Epithelial cell of prostate (primary cell): ENCODE measurements at places on chromosomes 12 and 14.

GRCh38 chr14:71532344-71532743, 399.9 kb upstream of the RGS6 start:
- no peak for DNase-seq

- no peak for DNase-seq
These were observed 189.4 kb downstream of the DPF3 start for GRCh38 chr14:72704502-72704901.

- no peak for DNase-seq
These were observed 4.0 kb upstream of the ZNF385A start for GRCh38 chr12:54388237-54389133.

GRCh38 chr12:115176741-115177400, 492.9 kb upstream of the TBX3 start:
- DNase-seq, result no peak

DNA sequence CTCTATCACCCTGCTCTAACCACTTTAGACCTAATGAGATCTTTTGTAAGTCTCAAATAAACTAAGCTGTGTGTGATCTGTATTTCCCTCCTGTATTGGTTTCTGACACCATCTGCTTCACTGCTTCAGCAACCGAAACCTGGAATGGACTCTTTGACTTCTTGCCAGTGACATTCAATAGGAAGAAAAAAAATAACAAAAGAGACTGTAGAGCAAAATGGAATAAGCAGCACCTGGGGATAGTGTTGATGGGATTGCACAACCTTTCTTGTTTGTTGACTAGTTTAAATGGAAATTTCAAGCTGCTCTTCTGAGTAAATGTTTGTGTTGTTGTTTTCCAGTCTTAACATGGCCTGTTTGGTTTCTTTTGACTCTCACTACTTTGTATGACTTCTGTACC, 888.6 kb upstream of the SEL1L start:
- DNase-seq, result no peak

GRCh38 chr12:42444192-42444943, 118.4 kb downstream of the PPHLN1 start:
- no peak for DNase-seq

GRCh38 chr12:51911307-51911706, 4.0 kb downstream of the ACVRL1 start:
- DNase-seq, result no peak

- DNase-seq, result no peak
These were observed 89.0 kb downstream of the PTPRR start for GRCh38 chr12:70831543-70831942.

GRCh38 chr14:45194964-45195363, 58.0 kb downstream of the MIS18BP1 start:
- no peak for DNase-seq

- no peak for DNase-seq
These were observed 13.5 kb downstream of the PDE1B start for GRCh38 chr12:54562750-54563356.

DNA sequence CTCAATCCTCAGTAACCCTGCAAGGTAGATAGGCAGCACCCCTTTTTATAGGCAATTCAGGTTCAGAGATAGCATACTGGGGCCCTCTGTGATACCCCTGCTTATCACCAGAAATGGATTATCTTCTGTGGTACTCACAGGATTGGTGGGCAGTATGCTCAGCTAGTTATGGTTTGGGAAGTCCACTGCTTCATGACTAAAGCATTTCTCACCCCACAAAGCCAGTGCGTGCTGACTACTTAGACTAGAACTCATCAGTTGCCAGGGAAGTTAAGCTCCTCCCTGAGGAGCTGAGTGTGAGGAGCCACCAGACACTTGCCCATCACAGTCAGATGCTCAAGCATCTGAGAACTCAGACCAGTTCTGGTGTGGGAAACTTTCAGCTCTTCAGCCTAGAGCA, 76.3 kb downstream of the SCAF11 start:
- peak; percentile 26 for DNase-seq

- no peak for DNase-seq
These were observed 1.3 kb downstream of the CAMKK2 start for GRCh38 chr12:121295116-121295745.

DNA sequence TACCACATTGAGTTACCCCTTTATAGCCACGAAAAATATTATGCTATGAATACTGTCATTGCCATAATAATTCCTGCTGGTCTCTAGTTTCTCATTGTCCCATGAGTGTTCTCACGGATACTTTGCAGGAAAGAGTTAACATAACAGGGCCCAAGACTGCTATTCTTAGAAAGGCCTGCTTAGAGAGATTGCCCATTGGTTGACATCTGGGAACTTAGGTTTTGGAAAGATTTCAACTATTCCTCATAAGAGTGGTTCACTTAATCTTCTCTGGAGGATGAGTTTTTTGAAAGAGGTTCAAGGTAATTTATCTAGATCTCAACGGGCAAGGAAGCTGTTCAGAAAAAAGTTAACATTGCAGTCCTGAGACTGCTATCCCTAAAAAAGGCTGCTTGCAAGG, 18.4 kb upstream of the PRPF39 start:
- no peak for DNase-seq

DNA sequence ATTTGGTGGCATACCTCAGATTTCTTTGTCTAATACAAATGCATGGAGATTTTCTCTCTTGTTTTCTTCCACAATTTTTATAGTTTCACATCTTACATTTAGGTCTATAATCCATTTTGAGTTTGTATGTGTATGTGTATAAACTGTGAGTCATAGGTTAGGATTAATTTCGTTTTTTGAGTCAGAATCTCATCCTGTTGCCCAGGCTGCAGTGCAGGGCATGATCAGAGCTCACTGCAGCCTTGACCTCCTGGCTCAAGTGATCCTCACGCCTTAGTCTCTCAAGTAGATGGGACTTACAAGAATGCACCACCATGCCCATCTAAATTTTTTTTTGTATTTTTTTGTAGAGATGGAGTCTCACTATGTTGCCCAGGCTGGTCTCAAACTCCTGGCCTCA, 71.6 kb downstream of the OTOGL start:
- no peak for DNase-seq

DNA sequence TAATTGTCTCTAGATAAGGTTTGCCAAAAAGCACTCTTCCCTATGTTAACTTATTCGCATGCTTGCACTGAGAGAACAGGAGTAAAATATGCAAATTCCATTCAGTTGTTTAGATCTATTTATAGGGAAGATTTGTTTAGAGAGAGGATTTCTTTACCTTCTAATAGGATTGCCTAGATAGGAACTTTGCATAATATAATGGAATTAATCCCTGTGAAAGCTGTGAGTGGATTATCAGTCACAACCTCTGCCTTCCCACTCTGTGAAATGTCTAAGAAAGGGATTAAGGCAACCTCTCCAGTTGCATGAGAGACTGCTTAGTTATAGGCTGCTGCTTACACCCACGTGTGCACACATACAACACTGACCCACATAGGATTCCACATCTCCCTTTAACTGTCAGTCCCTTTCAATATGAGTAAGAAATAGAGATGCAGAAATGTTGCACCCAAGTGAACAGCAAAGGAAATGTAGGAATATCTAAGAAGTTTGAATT, 83.2 kb downstream of the ALG10B start:
- DNase-seq, result no peak

DNA sequence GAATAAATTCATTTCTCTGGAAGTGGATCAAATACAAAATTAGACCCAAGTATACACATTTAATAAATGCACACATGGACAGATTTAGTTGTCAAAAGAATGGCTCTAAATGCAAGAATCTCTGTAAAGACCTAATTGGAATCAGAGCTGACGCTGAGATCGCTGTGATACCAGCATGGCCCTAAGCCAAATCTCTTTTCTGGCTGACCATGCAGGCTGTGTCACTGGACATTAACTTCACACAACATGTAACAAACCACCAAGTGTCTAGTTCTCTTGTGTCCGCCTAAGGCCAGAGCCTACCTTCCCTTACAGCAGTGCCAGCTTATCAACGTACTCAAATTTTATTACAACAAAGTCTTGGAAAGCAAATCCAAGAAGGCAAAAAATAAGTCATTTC, 127.5 kb downstream of the MED13L start:
- no peak for DNase-seq

DNA sequence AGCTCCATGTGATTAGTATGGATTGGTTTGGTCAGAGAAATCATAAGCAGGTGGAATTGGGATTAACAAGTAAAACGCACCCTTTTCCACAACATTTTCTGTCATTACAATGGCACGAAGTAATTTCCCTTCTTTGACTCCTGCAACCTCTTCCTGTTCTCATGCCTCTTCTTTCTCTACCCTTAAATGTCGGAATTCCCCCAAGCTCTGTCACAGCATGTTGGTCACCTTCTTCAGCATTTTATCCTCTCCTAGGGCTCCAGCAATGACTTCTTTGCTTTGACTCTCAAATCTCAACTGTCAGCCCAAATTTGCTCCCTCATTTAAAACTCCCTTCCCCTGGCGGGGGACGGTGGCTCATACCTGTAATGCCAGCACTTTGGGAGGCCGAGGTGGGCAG, 5.3 kb upstream of the GRIP1 start:
- DNase-seq, result no peak

DNA sequence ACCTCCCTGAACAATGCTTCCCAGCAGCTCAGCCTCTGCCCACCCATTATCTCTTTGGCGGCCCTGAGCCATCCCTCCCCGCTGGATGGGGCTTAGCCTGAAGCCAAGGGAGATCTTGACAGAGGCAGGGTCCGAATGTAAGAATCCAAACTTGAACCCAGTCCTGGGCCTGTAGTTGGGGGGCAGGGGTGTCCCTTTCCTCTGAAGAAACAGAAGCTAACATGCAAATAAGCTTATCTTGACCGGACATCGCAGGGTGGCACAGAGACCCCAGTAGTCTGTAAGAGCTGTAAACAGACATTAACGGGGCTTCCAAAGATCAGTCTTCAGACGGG, 6.0 kb downstream of the DLK1 start:
- no peak for DNase-seq

GRCh38 chr14:64293976-64294671, at the start of gene ESR2:
Gene ESR2 (minus strand): TSS chr14:64294371. CDS start chr14:64282985, 11,386 bp downstream.
- no peak for DNase-seq

- no peak for DNase-seq
These were observed 33.8 kb downstream of the SPTB start for GRCh38 chr14:64845878-64846277.

DNA sequence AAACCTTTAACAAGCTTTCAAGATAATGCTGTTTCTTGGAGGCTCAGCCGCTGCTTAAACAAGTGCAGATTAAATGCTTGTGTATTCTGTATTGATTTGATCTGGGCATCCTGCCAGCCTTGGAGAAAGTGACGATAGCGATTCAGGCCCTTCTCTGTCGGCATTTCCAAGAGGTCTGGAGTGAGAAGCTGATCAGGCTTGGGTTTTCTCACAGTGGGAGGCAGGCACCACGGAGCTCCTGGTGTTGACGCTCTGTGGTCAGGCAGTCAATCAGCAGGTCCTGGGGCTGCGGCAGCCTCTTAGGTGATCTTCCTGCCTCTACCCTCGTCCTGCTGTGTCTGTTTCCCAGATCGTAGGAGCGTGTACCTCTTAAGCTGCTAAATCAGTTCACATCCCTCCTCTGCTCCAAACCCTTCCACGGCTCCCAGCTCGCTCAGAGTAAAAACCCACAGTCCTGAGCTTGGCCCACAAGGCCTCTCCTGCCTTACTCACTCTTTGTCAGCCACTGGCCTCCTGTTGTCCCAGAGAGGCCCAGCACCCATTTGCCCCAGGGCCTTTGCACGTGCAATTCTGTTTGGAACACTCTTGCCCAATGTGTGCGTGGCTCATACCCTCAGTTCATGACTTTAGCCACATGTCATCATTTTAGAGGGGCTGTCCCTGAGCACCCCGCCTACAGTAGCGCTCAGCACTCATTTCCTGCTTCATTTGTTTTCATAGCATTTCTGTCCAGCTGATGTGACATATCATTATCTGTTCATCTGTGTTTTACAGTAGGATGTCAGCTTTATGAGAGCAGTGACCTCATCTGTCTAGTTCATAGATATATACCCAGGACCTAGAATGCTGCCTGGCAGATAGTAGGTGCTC, 155.4 kb downstream of the AACS start:
- DNase-seq, result no peak

- DNase-seq, result no peak
These were observed 15.0 kb upstream of the BICD1 start for GRCh38 chr12:32091696-32092095.

- peak; percentile 73 for DNase-seq
These were observed 464.6 kb downstream of the PCNX1 start for GRCh38 chr14:71371711-71372396.

DNA sequence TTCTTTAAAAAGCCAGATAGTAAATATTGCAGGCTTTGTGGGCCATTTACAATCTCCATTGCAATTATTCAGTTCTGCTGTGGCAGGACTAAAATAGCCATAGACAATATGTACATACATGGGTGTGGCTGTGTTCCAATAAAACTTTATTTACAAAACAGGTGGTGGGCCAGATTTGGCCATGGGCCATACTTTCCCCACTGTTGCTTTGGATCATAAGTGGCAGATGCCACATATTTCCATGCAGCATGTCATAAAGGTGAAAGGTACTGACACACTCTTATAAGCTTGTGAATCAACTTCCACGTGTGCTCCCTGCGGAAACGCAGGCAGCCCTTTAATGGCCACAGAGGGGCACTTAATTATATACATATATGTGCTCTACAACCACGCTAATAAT, 244.4 kb upstream of the FOXN3 start:
- no peak for DNase-seq

- DNase-seq, result peak; percentile 14
These were observed 820 bp downstream of the BICDL1 start for GRCh38 chr12:119989731-119990381.

GRCh38 chr12:28780096-28780495, 369.0 kb upstream of the FAR2 start:
- DNase-seq, result peak; percentile 29

GRCh38 chr12:89183985-89184435, 168.3 kb downstream of the DUSP6 start:
- DNase-seq, result no peak

GRCh38 chr12:100105661-100106060, 37.0 kb downstream of the BLTP3B start:
- DNase-seq, result no peak

GRCh38 chr14:93220509-93220908, 13.5 kb downstream of the UBR7 start:
- DNase-seq, result no peak

DNA sequence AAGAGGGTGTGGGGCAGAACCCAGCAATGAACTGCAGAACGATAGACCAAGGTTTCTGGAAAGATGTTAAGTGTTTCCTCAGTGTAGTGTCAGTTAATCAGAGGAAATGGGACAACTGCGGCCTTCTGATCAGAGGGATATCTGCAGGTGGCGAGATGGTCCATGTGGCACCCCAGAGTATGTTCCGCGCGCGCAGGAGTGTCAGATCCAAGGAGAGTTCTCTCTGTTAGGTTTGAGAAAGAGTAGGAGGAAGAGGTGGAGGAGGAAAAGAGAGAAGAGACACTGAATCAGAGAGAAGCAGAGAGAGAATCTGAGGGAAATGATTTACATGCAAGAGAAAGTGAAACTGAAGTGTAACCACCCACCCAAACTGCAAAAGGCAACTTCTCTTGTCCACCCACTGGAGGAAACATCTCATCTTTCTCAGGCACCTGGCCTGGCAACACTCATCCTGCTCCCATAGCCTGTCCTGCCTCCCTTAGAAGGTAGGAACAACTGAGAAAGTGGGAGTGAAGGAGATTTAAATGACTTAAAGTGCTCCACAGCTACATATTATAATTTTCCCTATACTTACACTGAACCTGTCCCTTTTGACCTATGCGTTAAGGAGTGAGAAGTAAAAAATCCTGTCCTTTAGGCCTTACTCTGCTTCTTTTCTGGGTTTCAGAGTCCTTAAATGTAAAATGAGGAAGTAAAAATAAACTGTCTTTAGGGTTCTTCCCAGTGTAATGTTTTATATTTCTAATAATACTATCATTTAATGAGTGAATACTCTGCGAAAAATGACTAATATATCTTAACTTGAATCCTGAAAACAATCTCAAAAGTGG, 6.8 kb upstream of the TESPA1 start:
- DNase-seq, result no peak
